ENCODE measurements at places on chromosomes 11 and 22. TPM values are rescaled to one million over a fixed set of nuclear protein-coding genes. Genes with fewer than 3 reads are reported as not detected.

GRCh38 chr11:120208777-120209176 is 2.1 kb upstream of the OAF start:
- H3K27ac ChIP-seq: no peak overlapping the region
- peaks cover 6% of the 10 kb centered on the region for H3K27me3 ChIP-seq
- DNase-seq: no peak
- no peaks in the 10 kb centered on the region for H3K36me3 ChIP-seq

PDGFB gene
- total RNA-seq: not detected

MPPED2 gene
- total RNA-seq: 1.0 TPM

GRCh38 chr11:2531277-2531986 is 86.6 kb downstream of the KCNQ1 start:
- H3K4me1 ChIP-seq: peaks cover 30% of the 10 kb centered on the region
- peaks cover 14% of the 10 kb centered on the region for H3K27me3 ChIP-seq
- peaks cover 11% of the 10 kb centered on the region for H3K36me3 ChIP-seq
- peak; percentile 77 for DNase-seq

DNA sequence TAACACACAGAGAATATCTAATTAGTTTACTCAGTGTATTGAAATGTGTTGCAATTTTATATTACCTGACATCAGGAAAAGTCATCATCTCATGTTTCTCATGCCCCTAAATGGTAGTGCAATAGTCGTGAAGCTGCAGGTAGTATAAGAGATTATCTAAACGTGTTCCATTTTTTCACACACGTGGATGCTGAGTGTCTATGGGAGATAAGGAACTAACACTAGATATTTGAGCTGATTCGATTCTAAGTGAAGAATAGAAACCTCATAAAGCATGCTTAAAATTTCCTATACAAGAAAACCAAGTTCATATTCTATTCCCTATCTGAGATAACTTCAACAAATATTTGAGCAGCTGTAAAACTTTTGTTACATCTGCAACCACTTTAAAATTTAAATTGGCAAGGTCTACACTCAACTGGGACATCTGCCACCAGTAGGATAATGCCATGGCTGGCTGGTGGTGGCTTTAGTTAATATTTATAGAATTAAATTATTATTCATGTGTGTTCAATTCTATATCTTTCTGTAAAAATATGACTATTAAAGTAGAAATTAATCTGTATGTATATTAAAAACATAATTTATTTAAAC is 388.8 kb downstream of the LUZP2 start:
- H3K27me3 ChIP-seq: no peaks in the 10 kb centered on the region
- H3K27ac ChIP-seq: no peak overlapping the region
- H3K36me3 ChIP-seq: no peaks in the 10 kb centered on the region
- no peak overlapping the region for H3K4me3 ChIP-seq
- no peak for DNase-seq
- no peaks in the 10 kb centered on the region for H3K4me1 ChIP-seq
